ENCODE measurements at places on chromosomes 2 and 18.

DNA sequence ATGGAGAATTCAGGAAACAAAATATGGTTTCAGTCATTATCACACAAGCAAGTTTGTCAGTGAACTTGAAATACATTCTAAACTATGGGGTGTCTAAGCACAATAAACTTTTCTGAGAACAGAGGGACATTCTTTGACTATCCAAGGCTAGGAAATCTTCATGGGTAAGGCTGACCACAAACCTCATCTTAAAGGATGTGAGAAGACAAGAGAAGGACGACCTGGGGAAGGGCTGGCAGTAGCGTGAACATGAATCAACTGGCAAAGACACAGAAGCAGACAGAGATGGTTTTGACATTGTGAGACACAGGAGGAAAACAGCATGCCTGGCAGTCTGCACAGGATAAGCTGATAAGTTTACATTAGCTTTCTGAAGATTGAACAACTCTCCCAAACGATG is 752.4 kb upstream of the SLC8A1 start:
- no peak for DNase-seq

DNA sequence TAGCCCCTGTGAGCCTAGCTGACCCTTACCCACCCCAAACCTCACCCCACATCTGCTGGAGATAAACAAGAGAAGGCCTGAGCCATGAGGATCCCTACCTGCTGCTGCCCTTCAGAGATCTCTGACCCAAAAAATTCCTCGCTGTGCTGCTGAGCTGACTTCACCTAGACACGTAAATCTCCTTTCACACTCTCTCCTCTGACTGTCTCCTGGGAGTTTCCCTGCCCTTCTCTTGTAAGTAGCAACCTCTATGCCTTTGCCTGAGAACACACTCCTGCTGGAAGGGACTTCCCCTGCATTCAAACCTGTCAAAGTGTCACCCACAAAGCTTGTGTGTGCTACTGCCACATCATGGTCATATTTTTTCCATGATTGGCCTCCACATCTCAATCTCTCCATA is 134.2 kb upstream of the NOL4 start:
- DNase-seq: no peak

GRCh38 chr2:200356321-200356720 is 49.8 kb downstream of the SPATS2L start:
- no peak for DNase-seq

DNA sequence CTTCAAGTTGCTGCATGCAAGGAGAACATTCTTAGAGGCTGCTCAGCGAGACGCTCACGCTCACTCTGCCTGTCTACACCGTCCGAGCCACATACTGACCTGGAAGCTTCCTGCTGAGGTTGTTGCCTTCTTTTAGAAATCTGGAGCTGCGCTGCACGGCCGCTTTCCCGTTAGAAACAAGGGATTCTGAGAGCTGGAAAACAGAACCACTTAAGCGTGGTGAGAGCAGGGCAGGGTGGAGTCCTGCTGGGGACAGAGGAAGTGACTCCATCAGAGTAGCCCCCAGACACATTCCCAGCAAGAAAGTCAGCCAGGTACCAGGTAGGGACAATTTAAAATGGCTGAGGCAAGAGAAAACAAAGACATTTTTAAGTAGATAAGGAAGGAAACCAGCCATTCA is 135.2 kb downstream of the LAMA1 start:
- DNase-seq: no peak

- DNase-seq: no peak
Observed at GRCh38 chr2:134630504-134631159, 88.2 kb downstream of the TMEM163 start.

- no peak for DNase-seq
Observed at GRCh38 chr2:235462415-235462790, 31.4 kb upstream of the AGAP1 start.

GRCh38 chr2:13560322-13560721 is 843.6 kb downstream of the TRIB2 start:
- no peak for DNase-seq

DNA sequence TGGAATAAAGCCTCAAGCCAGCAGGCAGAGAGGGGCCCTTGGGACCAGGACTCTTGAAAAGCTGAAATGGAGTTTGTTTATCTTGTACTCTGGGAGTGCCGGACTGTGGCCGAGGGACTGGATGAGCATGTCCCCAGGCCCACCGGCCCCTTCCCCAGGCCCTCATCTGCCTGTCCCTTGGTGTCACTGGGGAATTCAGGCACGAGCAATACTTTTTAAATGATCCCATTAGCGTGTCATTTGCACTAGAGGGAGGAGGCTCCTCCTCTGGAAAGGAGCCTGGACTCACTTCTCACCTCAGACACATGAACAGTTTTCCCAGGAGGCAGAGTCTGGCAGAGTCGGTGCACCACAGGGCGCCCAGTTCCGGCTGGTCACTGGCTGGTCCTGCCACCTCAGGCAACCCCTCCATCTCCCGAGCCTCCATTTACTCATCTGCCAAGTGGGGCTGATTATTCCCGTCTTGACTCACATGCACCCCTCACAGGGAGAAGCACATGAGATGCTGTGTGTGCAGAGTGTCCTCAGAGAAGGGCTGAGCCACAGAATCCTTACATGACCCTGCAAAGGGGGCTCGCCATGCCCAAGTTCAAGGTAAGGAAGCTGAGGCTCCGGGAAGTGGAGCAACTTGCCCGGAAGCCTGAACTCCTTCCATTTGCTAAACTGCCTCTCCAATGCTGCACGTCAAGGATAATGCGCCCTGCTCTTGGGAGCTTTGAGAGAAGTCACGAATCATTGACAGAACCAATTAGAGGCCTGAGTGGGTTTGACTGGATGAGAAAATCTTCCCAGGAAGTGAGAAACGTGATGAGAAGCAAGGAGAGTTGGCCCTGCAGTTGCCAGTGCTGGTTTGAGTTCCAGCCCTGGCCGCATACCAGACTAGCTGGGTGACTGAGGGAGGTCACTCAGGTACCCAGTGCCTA is 26.7 kb downstream of the CIB4 start:
- no peak for DNase-seq

DNA sequence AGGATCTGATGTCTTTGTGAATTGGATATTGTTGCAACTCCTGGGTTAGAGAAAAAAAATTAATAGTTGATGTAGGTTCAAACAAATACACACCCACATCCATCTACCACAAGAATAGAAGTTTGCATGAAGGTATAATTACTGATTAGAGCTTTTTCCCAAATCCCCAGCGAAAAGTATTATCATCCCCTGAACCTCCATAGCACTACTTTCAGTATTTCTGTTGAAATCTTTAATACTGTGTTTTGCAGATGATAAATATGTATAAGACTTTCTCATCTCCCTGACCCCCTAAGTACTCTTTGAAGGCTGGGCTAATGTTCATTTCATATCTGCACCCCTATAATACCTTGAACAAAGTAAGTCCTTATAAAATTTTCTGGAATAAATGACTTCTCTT is 6.4 kb downstream of the FN1 start:
- no peak for DNase-seq

- DNase-seq: no peak
Observed at GRCh38 chr2:39419282-39420223, 17.5 kb downstream of the MAP4K3 start.

DNA sequence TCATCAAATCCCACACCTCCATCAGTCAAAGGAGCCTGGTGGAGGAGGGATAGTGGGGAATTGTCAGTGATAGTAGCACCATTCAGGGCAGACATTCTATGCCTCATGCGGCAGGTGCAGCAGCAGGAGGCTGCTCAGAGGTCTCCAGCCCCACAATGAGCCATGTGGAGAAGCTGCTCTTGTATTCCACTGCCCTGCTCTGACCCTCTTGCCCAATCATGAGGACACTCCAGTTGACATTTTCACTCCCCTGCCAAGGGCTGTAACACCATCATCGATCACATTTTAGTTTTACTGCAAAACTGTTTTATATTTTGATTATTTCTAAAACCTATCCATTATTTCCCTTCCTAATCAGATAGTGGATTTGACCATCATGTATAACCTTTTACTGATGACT is 487.6 kb upstream of the KLHL29 start:
- DNase-seq: no peak

- DNase-seq: no peak
Observed at GRCh38 chr2:172655838-172656573, 79.6 kb upstream of the RAPGEF4 start.

DNA sequence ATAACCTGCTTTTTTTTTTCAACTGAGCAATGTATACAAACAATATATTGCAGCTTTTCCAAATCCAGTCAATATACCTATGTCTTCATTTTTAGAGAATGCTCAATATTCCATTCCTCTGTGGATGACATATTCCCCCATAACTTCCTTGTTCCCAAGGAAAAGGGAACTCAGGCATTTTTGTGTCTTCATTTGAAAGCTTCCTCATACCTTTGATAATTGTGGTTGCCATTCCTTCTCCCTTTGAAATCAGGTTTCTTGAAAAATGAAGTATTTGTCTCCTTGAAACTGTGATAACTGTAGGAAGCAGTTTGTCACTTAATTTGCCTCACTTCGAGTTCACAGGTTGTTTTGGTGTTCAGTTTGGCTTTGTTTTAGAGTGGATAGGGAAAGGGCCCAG is 13.5 kb downstream of the ELAC1 start:
- no peak for DNase-seq

- DNase-seq: no peak
Observed at GRCh38 chr2:202114795-202115194, 41.7 kb downstream of the KIAA2012 start.

DNA sequence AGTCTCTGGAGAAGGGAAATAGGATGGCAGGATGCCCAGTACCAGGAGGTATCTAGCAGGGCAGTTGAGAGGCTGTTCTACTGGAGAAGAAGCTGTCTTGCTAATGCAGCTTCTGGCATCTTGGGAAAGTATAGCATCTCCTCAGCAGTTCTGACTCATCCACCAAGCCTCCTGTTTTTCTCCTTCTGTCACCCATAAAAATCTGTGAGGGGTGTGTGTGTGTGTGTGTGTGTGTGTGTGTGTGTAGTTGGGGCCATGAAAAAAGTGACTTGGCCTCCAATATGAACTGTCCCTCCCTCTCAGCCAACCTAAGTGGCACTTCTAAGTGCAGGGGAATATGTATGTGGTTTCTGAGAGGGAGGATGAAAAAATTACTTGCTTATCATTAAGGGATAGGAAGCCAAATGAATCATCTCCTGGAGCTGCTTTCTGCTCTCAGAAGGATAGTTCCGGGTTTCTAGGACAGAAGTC is 83.9 kb downstream of the CBLN2 start:
- no peak for DNase-seq

GRCh38 chr2:12804091-12804856 is 87.5 kb downstream of the TRIB2 start:
- no peak for DNase-seq

DNA sequence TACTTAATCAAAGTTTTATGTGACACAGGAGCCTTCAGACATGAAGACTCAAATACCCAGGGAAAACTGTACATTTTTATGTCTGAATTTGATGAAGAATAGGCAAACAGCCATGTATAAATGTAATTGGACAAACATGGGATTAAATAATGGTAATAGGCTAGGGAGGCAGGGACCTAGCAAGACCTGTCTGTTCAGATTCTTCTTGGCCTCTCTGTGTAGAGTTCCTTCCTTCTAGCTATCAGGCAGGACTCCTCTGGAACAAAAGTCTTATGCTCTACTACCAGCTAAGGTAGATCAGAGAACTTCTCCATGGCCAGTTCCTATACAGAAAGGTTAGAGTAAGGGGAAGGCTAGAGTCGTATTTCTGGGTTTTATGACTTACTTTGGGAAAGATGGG is 9.5 kb upstream of the PARD3B start:
- DNase-seq: no peak

DNA sequence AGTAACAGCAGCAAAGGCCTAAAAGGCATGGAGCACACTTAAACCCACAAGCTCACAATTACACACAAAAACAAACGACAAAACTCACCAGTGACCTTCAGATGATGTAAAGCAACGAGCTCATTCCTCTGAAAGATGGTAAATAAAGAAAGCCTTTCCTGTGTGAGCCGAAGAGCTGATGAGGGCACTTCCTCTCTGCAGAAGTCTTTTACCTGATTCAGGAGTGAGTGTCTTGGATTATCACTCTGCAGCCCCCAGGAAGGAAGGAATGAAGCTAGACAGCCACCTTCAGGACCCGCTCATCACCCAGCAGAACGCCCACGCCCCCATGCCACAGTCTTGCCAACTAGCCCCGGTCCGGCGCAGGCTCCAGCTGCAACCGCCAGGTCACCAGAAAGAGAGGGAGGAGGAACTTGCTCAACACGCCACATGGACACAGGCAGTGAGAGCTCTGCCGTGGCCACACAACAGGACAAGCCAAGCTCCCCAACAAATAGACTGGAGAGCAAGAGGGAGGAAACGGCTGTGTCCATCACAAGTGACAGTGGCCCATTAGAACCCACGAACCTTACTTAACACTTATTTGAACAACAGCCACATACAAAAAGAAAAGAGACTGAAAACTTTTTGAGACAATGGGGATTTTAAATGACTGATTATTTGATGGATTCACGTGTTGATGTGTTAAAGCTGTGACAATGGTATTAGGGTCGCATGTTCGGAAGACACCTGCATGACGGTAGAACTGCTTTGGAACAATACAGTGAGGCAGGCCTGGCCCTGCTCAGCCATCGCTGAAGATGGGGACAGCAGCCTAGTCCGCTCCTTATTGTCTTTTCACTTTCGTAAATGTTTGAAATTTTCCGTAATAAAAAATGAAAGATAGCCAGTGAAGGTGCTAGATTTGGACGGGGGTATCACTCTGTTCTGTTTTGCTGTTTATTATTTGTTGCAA is 127.3 kb downstream of the HDAC4 start:
- DNase-seq: no peak

GRCh38 chr2:242063850-242064249 is 194.3 kb downstream of the RTP5 start:
- DNase-seq: no peak

DNA sequence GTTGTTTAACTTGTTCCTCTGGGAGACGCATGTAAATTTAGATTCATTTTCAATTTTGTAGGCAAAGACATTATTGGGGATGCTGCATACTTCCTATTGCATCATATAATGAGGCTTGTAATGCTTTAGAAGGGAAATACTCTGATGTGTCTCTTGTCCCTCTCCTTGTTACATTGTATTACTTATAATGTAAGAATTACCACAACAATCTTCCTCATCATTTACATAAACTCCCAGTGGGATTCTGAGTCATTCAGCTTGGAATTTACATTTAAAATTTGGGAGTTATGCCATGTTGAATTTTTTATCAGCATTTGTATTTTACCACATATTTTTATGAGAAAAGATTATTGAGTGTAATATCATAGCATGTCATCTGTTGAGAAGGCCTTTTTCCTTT is 963.4 kb upstream of the NRXN1 start:
- DNase-seq: no peak

DNA sequence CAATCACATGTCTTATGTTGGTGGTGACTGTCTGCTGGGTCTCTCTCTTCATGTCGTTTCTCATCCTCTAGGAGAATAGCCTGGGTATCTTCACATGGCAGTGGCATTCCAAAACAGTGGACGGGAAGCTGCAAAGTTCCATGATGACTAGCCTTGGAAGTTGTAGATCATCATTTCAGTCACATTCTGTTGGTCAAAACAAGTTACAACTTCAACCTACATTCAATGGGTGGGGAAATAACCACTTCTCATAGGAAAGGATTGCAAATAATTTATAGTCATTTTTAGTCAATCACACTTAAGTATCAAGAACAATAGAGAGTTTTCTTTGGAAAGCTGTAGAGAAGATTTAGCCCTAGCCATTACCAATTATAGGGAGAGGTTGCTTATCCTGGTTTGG is 395.0 kb upstream of the CDH2 start:
- no peak for DNase-seq

Data from mesothelial cell of epicardium (in vitro differentiated cells).